ENCODE measurements at places on chromosomes 2 and 18. TPM values are rescaled to one million over a fixed set of nuclear protein-coding genes. Genes with fewer than 3 reads are reported as not detected.
A peak's percentile ranks its signal among the peaks of the same experiment; 100 is the strongest.

GRCh38 chr2:24050041-24050979, 769 bp downstream of the FKBP1B start:
- peak overlapping the region; percentile 31 for H3K27ac ChIP-seq
- H3K27me3 ChIP-seq: no peaks in the 10 kb centered on the region
- H3K4me1 ChIP-seq: peaks cover 4% of the 10 kb centered on the region
- H3K4me3 ChIP-seq: peak overlapping the region; percentile 76

HDHD2 gene
- 21.0 TPM for total RNA-seq

GRCh38 chr2:72454189-72454588, 306.5 kb upstream of the CYP26B1 start:
- H3K36me3 ChIP-seq: no peaks in the 10 kb centered on the region
- no peaks in the 10 kb centered on the region for H3K4me1 ChIP-seq
- DNase-seq: no peak
- H3K4me3 ChIP-seq: no peak overlapping the region

SETBP1 gene
- total RNA-seq: 23.0 TPM

DNA sequence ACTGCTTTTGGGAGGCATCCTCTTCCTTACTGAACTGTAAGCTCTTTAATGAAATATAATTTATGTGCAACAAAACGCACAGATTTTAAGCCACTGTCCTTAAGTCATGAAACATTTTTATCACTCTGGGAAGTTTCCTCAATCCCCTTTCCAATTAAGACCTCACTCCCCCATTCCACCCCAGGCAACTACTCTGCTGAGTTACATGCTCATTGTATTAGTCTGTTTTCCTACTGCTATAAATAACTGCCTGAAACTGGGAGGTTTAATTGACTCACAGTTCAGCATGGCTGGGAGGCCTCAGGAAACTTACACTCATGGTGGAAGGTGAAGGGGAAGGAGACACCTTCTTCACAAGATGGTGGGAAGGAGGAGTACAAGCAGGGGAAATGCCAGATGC, 46.5 kb upstream of the KCNE4 start:
- no peak overlapping the region for H3K4me3 ChIP-seq
- H3K4me1 ChIP-seq: no peaks in the 10 kb centered on the region
- no peaks in the 10 kb centered on the region for H3K27me3 ChIP-seq
- no peak overlapping the region for H3K27ac ChIP-seq
- no peaks in the 10 kb centered on the region for H3K36me3 ChIP-seq

DNA sequence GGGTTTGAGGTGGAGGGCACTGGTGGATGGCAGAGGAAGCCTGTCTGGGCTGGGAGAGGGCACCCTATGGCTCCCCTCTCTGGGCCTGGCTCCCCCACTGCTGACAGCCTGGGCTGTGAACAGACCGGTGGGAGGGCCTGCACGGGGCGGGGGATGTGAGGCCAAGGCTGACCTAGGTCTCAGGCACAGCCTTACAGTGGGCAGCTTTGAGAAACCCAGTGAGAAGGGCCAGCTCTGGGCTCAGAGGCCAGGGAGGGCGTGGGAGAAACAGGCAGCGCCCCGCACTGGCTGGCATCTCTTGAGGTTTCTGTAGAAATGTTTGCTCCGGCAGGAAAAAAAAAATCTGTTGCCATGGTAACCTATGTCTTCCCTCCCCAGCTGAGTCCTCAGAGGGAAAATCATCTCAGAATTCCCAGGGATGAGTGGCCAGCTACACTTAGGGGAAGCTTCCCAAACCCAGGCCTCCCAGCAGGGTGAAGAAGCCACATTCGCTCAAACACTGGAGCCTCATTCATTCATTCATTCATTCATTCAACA, 71.7 kb upstream of the TAF1B start:
- H3K27me3 ChIP-seq: no peaks in the 10 kb centered on the region
- no peak for DNase-seq
- no peak overlapping the region for H3K27ac ChIP-seq
- peaks cover 5% of the 10 kb centered on the region for H3K4me1 ChIP-seq
- no peaks in the 10 kb centered on the region for H3K36me3 ChIP-seq

CCDC74B gene
- 5.3 TPM for total RNA-seq

SLC9A4 gene
- total RNA-seq: 0.13 TPM

- DNase-seq: no peak
- H3K27ac ChIP-seq: no peak overlapping the region
- no peaks in the 10 kb centered on the region for H3K36me3 ChIP-seq
- no peak overlapping the region for H3K4me3 ChIP-seq
These were observed 537.2 kb downstream of the KCNJ3 start for GRCh38 chr2:155235710-155236109.

DNA sequence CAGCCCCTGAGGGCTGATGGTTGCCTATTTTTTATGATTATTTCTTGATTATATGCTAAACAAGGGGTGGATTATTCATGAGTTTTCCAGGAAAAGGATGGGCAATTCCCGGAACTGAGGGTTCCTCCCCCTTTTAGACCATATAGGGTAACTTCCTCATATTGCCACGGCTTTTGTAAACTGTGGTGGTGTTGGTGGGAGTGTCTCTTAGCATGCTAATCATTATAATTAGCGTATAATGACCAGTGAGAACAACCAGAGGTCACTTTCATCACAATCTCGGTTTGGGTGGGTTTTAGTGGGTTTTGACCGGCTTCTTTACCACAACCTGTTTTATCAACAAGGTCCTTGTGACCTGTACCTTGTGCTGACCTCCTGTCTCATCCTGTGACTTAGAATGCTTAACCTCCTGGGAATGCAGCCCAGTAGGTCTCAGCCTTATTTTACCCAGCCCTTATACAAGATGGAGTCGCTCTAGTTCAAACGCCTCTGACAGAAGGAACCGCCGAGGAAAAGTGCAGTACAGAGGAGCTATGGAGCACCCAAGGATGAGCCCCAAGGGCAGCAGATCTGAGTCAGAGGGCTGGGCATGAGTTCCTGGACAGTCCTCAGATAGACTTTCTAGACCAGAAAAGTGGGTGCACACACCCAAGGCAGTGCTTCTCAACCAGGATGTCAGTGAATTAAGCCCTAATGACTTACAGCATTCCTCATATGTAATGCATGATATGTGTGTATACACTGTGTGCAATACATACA, 37.1 kb upstream of the ASAP2 start:
- no peak overlapping the region for H3K27ac ChIP-seq
- no peak for DNase-seq
- no peak overlapping the region for H3K4me3 ChIP-seq
- no peaks in the 10 kb centered on the region for H3K36me3 ChIP-seq

DNA sequence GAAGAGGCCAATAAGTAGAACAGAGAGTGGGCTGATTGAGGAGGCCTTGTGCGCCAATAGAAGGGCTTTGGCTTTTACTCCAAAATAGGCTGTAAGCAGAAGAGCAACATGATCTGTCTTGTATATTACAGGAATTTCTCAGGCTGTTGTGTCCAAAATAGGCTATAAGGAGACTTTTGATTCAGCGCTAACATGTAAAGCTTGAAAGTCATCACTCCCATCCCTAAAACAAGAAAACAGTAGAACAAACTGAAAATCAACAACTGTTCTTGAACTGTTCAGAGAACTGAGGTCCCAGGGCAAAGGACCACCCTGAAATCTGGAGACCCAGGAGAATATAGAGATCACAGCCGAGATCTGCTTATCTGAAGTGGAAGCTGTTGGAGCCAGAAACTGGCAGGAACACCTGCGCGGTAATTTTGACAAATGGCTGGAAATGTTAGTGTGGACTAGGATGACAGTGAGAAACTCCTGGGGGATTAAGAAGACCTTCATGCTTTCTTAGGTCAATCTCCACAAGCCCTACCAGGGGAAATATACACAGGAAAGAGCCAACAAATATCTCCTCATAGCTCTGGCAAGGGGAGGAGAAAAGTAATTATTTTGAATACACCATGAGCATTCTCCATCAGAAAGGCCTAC, 258.6 kb downstream of the RBM43 start:
- H3K27me3 ChIP-seq: no peaks in the 10 kb centered on the region
- no peaks in the 10 kb centered on the region for H3K36me3 ChIP-seq
- no peak overlapping the region for H3K4me3 ChIP-seq
- H3K27ac ChIP-seq: no peak overlapping the region
- DNase-seq: no peak

NEB gene
- total RNA-seq: 0.26 TPM

SAG gene
- not detected for total RNA-seq

- H3K36me3 ChIP-seq: no peaks in the 10 kb centered on the region
- no peak for DNase-seq
- H3K27me3 ChIP-seq: no peaks in the 10 kb centered on the region
- no peaks in the 10 kb centered on the region for H3K4me1 ChIP-seq
These were observed 278.0 kb upstream of the SPRED2 start for GRCh38 chr2:65710356-65710755.

TMSB10 gene
- 1,276 TPM for total RNA-seq

GRCh38 chr2:17877811-17878280, 621 bp upstream of the KCNS3 start:
- no peak overlapping the region for H3K27ac ChIP-seq
- H3K4me3 ChIP-seq: peak overlapping the region; percentile 48
- no peak for DNase-seq
- no peaks in the 10 kb centered on the region for H3K27me3 ChIP-seq

ZCCHC2 gene
- total RNA-seq: 22.3 TPM

DNA sequence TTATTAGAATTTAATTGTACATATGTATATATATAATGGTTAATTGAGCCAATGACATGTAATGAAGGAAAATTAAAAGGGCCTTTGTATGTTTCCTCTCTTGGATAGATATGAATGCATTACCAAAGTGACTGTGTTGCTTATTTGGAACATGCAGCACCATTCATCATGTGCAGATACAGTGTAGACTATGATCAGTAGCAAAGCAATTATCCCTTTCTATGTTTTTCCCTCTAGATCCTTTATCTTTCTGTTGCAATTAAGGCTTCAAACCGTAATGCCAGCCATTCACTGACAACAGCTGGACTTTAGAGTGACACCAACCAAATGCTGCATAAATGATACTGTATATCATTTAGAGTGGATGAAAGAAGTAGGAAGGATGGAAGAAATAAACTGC, 565.2 kb downstream of the NRXN1 start:
- no peak overlapping the region for H3K27ac ChIP-seq
- no peak overlapping the region for H3K4me3 ChIP-seq
- no peaks in the 10 kb centered on the region for H3K36me3 ChIP-seq
- DNase-seq: no peak
- no peaks in the 10 kb centered on the region for H3K4me1 ChIP-seq

GKN2 gene
- not detected for total RNA-seq

- H3K27me3 ChIP-seq: no peaks in the 10 kb centered on the region
- no peak for DNase-seq
- H3K4me3 ChIP-seq: no peak overlapping the region
- no peak overlapping the region for H3K27ac ChIP-seq
- H3K36me3 ChIP-seq: no peaks in the 10 kb centered on the region
These were observed 29.1 kb downstream of the TMEM131 start for GRCh38 chr2:97966545-97967215.

GRCh38 chr2:70671092-70671675, 96.8 kb downstream of the ADD2 start:
- H3K36me3 ChIP-seq: no peaks in the 10 kb centered on the region
- DNase-seq: no peak
- H3K27ac ChIP-seq: no peak overlapping the region
- no peaks in the 10 kb centered on the region for H3K27me3 ChIP-seq
- H3K4me1 ChIP-seq: no peaks in the 10 kb centered on the region
- H3K4me3 ChIP-seq: no peak overlapping the region

NTSR2 gene
- not detected for total RNA-seq

DNA sequence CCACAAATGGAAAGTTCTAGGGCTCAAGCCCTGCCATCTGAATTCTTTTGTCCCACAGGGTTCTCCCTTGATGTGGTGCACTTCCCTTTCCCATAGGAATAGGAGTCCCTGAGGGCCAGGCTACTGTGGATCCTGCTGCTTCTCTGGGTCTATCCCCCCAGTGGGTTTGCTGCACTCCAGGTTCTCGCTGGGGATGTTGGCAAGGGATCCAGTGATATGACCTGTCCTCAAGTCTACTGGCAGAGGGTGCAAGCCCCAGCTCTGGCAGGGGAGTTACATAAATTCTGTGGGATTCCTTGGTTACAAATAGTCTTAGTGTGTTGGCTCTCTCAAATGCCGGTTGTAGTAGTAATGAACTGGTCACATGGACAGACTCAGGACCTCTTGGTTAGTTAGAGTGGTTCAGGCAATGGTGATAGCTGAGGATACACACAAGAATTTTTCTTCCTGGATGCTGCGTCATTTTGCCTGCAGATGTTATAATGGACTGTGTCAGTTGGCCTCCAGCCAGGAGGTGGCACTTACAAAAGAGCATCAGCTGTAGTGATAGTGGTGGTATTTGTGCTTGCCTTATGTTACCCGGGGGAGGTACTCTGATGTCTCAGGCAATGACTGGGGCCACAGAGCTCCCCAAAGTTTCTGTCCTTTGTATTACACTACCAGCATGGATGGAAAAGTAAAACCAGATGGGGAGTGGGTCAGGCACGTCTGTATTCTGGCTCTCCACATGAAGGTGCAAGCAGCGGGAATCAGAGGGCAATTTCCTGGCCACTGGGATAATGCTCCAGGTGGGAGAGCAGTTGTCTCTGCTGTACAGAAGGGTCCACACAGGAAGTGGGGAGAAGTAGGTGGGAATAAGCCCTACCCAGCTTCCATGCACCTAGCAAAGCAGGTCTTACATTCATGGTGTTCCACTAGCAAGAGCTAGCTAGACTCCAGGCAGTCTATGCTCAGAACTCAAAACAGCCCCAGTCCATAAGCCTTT, 267.9 kb downstream of the SOX11 start:
- no peaks in the 10 kb centered on the region for H3K36me3 ChIP-seq
- H3K4me3 ChIP-seq: no peak overlapping the region
- no peaks in the 10 kb centered on the region for H3K4me1 ChIP-seq
- no peak for DNase-seq
- no peaks in the 10 kb centered on the region for H3K27me3 ChIP-seq

- no peaks in the 10 kb centered on the region for H3K4me1 ChIP-seq
- DNase-seq: no peak
- H3K27me3 ChIP-seq: no peaks in the 10 kb centered on the region
- no peak overlapping the region for H3K4me3 ChIP-seq
These were observed 9.9 kb downstream of the PAX8 start for GRCh38 chr2:113268621-113269360.

DNA sequence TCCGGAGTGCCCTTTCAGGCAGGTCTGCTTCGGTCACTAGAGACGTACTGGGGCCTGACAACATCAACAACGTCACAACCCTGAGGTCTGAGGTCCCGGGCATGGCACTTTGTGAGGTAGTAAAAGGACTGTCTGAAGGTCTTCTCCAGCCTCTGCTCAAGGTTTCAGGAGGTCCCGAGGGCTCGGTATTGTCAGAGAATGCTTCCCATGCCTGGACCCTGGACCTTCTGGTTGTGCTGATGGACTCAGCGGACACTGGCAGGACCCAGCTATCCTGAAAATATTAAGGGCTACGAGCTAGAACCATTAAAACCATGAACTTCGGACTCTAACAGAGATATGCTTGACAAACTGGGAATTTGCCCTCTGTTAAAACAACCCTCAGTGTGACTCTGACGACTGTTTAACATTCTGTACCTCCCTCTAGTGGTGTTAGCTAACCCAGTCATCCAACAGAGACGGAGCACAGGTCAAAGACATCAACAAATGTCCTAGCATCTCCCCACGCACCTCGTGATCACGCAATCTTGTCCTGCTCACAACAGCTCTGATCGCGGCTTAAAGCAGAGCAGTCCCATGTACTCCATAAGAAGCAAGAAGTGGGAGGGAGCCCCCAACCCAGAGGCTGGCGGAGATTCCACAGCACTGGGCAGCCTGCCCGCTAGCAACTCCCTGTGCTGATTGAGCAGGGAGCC, 96.5 kb downstream of the CCDC93 start:
- H3K36me3 ChIP-seq: no peaks in the 10 kb centered on the region
- no peaks in the 10 kb centered on the region for H3K4me1 ChIP-seq
- H3K27me3 ChIP-seq: no peaks in the 10 kb centered on the region
- no peak for DNase-seq
- no peak overlapping the region for H3K27ac ChIP-seq

GPC1 gene
- total RNA-seq: 34.1 TPM

- no peak for DNase-seq
- H3K27me3 ChIP-seq: no peaks in the 10 kb centered on the region
- H3K4me1 ChIP-seq: no peaks in the 10 kb centered on the region
- H3K27ac ChIP-seq: no peak overlapping the region
- H3K36me3 ChIP-seq: no peaks in the 10 kb centered on the region
These were observed 1077.3 kb upstream of the TMEFF2 start for GRCh38 chr2:193272011-193272410.

ERFE gene
- 0.42 TPM for total RNA-seq

Measured in ovary (tissue), 10 donors.